Inflammatory macrophage treated with lipopolysaccharide for 4 hours (primary cell): ENCODE measurements at places on chromosomes 5 and 9.

DNA sequence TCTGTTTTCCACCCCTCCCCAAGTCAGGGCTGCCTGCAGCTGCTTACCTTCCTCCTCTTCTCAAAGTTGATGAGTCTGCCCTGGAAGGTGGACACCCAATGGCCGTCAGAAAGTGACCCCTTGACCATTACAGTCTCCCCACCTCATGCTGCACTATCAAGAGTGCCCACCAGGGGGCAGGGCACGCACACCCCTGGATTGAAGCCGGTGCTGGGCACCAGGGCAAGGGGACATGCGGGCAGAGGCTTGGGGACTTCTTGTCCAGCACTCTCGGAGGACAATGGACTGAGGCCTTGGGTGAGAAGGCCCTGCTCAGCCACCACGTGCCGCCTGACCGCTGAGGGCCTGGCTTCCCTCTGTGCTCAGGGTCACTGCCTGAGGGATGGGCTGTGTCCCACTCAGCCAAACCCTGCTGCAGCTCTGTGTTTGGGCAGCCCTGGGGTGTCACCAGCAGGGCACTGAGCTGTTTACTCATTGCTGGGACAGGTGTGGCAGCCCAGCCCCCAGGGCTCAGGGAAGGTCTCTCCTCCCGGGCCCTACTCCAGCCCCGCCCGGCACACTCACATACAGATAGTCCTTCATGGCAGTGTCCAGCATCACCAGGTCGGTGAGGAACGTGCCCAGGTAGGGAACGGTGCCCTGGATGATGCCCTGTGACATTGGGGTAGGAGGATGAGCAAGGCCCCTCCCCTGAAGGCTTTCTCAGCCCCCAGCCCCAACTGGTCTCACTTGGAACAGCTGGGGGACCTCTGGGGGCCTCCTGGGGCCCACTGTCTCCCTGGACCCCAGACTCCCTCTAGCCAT, 17.7 kb downstream of the RALGDS start:
- peak; percentile 46 for DNase-seq

DNA sequence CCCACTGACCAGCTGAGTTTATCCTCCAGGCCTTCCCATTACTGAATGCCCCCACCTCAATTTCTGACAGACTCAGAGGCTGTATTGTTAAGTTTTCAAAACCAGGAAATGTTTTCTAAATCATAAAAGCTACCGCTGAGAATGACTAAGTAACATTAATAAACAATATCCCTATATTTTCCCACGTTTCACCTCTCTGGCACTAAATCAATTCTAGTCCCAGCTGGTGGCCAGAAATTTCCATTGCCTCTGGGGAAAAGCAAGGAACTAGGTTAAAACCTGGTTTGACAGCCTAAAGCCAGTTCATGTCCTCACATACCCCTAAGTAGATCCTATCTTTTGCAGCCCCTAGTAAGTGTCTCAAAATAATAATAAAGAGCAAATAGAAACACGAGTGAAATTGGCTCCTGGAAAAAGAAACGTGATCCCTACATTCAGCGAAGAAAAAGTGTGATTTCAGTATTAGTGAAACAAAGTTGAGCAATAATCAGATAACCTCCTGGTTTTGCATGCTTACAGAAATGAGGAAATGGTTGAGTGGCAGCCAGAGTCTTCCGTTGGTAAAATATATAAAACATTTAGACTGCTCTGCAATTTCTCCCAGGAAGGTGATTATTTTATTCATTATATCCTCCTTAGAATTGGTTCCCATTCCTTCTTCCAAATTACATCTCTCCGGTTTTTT, 110.9 kb downstream of the ESM1 start:
- peak; percentile 62 for DNase-seq

- DNase-seq, result no peak
Observed at GRCh38 chr5:430214-430925, 12.6 kb upstream of the EXOC3 start.

GRCh38 chr5:63255594-63255993, 677.0 kb downstream of the LRRC70 start:
- no peak for DNase-seq

DNA sequence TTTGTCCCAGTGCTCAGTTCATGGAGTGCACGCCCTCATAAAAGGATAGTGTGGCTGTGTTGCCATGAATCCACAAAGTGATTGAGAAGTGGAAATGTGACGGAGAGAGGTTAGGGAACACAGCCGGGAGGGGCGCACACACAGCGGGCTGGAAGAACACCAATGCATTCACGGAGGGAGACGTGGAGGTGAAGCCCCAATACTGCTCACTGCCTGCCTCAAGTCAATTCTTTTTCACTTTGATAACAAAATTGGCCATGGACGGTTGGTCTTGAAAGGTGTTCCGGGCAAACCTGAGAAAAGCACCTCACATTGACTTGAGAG, 424.1 kb downstream of the MED10 start:
- no peak for DNase-seq

DNA sequence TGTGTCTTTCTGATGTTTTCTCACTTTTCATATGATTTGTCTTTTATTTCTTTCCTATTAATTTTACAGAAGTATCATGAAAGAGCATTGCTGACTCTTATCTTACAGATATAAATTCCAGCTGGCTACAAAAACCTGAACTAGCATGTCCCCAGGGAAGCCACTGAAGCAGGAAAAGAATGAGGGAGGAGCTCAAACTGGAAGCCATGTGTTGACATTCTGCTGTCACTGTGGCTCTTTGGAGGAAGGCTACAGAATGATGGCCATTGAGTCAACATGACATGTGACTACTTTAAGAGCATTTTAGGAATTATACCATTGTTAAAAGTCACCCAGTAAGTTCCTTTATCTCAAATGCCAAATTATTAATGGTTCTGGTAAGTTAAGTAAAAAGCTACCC, 638.3 kb upstream of the DMAC1 start:
- DNase-seq, result no peak

GRCh38 chr5:170161069-170161468, 55.4 kb downstream of the FOXI1 start:
- peak; percentile 42 for DNase-seq

DNA sequence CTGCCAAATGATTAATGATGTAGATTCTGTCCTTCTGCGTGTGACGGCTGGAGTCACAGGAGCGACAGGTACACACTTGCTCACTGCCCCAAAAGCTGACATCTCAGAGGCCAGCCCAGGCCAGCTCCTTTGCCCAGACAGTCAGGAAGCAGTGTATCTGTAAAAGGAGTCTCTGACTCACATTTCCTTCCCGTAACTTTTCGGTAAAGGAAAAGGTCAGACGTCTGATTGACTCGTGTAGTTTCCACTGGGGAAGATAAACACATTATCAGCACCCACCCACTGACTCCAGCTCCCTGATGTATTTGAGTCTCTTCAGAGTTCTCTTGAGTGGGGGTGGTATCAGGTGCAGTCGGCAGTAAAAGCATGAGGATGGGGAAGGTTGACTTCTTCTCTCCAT, 64.4 kb upstream of the WWC1 start:
- peak; percentile 54 for DNase-seq

DNA sequence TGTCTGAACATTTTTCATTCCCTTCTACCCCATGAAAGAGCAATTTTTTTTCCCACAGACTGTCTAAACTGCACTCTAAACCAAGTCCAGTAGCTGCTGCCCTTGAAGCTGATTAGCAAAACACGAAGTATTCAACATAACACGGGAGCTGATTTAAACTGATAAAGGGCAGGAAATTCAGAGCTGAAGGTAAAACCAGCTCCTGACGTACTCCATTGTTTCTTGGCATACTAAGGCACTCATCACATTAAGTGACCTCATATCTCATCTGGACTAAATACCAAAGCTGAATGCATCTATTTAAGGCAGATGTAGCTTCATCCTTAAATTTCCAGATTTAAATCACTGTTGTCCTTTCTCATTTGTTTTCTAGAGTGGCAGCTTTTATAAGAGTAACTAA, 12.0 kb downstream of the GDF9 start:
- DNase-seq, result no peak

- no peak for DNase-seq
Observed at GRCh38 chr9:93156475-93157008, 22.5 kb upstream of the NINJ1 start.

DNA sequence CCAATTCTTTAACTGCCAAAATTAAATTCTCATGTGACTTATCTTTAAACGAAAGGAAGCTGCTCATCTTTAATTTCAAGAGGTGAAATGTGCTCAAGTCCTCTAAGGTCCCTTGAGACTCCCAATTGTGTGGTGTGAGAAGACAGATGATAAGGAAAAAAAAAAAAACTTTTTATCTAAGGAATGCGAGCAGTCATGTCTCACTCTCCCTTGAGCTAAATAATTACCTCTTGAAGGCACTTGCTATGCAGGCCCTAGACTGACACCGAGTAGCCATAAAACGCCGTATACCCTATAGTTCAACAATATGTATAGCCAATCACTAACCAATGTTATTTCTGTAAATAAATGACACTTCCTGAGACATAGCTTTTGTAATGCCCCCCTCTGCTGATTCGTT, 1.5 kb upstream of the DTWD2 start:
- no peak for DNase-seq

DNA sequence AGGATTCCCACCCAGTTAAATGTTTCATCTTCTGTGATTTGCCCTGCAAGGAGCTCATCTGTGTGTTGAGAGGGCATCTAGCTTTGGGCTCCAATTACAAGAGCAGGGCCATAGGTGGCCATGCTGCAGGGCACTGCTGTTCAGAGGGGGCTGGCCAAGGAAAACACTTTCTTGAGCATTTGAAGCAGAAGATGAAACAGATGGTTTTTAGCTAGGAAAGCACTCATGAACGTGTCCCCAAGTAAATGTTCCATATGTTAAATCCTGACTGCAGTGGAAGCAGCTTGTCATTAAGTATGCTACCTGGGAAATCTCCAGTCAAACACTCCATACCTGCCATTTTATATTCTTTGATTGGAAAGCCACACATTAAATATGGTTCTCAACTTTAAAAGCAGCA, 176.6 kb downstream of the FBXL7 start:
- DNase-seq, result no peak

GRCh38 chr9:110013064-110013463, 194.9 kb downstream of the C9orf152 start:
- no peak for DNase-seq

GRCh38 chr5:120516805-120517204, 52.7 kb downstream of the PRR16 start:
- DNase-seq, result no peak

- DNase-seq, result no peak
Observed at GRCh38 chr5:16135003-16135402, 44.6 kb downstream of the MARCHF11 start.

DNA sequence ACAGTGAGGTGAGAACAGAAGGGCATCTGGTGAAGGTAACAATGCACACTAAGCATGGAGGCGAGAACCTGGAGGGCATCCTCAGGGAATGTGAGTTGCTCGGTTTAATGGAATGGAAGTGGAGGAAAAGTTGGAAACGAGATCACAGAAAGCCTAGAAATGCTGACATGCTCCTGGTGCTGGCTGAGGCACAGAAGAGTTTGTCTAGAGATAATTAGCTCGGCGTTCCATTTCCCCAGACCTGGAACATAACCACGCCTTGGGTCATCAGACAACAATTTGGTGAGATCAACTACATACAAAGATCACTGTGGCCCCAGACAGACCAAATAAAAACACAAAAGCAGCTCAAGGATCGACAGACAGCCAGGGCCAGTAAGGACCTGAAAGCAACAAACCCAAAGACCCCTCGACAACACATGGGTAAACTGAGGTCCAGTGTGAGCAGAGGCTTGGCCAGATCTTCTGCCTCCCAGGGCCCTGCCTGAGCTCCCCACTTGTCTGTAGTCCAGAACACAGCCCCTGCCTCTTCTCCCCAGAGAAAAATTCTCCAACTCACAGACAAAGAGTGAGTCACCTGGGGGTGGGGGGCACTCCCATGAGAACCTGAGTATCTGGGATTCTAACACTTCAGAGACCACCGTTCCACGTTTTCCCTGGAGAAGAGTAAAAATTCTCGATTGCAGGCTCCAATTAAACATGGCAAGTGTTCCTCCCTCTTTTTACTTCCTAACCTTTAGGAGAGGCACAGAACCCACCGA, 52.5 kb downstream of the SHB start:
- no peak for DNase-seq

DNA sequence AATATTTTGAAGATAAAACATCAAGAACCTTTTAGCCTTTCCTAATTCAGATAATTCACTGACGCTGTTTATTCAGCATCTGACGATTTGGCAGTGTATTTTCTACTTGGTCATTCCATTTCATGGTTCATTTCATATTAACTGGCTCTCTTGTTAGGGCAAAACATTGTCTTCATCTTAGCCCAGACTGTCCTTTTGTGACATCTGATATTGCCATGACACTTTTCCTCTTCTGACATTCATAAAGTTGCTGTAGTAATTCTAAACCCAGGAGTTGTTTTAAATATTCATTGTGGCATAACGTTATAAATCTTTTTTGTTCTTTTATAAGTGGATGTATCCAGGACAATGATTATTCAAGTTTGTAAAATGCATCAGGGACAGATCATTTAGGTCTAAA, 1.8 kb downstream of the SCAMP1 start:
- no peak for DNase-seq

- peak; percentile 67 for DNase-seq
Observed at GRCh38 chr9:27548055-27548741, 18.6 kb upstream of the MOB3B start.

GRCh38 chr5:170404398-170404797, 15.2 kb upstream of the KCNMB1 start:
- DNase-seq, result peak; percentile 92

DNA sequence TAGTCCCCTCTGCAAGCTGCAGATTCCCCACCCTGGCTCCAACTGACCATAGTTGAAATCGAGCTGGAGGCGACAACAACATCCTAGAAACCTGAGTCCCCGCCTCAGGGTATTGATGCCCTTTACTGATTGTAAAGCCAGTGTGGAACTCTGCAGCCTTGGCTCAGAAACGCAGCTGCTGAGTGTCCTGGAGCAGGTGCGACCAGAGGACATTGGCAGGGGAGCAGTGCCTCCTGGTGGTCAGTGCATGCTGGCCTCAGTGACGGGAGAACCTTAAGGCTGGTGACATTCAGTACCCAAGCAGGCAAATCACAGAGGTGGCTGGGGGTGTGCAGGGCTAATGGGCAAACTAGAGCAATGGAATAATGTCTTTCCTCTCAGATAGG, 20.4 kb upstream of the ZNF354B start:
- peak; percentile 55 for DNase-seq

- DNase-seq, result no peak
Observed at GRCh38 chr5:159752622-159753275, 163.5 kb upstream of the ADRA1B start.

DNA sequence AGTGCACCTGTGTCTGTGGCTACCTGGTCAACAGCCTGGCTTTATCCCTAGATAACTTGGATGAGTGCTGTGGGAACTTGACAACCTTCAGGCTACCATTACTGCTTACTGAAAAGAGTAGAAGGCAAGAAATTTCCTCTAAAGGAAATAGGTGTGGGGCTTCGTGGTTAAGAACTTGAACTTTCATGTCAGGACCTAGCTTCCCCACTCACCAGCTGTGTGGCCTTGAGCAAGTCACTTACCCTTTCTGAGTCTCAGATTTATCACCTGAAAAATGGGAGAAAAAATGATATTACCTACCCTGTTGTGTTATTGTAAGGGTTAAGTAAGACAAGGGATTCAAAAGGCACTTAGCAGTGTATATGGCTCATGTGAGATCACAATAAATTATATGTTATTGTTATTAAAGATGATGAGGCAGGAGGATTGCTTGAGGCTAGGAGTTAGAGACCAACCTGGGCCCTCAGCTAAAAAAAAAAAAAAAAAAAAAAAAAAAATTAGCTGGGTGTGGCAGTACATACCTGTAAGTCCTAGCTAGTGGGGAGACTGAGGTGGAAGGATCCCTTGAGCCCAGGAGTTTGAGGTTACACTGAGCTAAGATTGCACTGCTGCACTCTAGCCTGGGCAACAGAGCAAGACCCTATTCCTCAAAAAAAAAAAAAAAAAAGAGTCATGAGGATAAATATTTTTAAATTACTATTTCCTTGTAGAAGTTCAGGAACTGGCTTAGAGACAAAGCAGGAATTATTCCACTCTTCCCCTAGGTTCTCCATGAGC, 97.0 kb upstream of the SPRY4 start:
- DNase-seq, result no peak
